ENCODE measurements at places on chromosomes 6 and 20. TPM values are rescaled to one million over a fixed set of nuclear protein-coding genes. Genes with fewer than 3 reads are reported as not detected.

DNA sequence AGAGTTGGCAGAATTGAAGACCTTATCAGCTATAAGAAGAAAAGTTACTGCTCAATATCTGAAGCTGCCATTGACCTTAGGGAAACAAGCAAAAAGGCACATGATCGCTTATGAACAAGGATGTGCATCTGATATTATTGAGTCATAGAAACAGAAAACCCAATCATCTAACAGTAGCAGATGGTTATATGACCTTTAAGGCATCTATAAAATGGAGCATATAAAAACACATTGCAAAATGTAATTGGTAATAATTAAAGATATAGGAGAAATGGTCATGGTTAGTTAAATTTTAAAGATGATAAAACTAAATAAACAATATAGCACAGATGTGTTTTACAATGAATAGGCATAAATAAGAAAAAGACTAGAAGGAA is 260.1 kb upstream of the TAB2 start:
- H3K36me3 ChIP-seq: no peaks in the 10 kb centered on the region
- H3K27me3 ChIP-seq: no peaks in the 10 kb centered on the region
- no peaks in the 10 kb centered on the region for H3K4me1 ChIP-seq
- DNase-seq: no peak
- no peak overlapping the region for H3K27ac ChIP-seq

DNA sequence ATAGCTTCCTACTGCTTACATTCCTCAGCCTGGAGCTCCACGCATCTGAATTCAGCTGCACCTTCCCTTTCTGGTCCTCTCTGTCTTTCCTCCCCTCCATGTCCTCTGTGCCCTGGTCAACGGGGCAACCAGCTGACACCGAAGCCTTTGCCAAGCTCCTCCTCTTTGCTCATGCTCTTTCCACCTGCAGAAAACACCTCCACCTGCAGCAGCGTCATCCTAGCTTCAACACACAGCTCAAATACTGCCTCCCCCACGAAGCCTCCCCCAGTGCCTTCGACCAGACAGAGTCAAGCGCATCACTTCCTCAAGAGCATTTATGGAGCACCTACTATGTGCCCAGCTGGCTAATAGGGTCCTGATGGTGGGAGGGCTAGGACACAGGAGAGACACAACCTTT is 9.2 kb downstream of the CDH22 start:
- H3K36me3 ChIP-seq: no peaks in the 10 kb centered on the region
- H3K4me1 ChIP-seq: no peaks in the 10 kb centered on the region

The DPPA5 gene
- total RNA-seq: not detected

DNA sequence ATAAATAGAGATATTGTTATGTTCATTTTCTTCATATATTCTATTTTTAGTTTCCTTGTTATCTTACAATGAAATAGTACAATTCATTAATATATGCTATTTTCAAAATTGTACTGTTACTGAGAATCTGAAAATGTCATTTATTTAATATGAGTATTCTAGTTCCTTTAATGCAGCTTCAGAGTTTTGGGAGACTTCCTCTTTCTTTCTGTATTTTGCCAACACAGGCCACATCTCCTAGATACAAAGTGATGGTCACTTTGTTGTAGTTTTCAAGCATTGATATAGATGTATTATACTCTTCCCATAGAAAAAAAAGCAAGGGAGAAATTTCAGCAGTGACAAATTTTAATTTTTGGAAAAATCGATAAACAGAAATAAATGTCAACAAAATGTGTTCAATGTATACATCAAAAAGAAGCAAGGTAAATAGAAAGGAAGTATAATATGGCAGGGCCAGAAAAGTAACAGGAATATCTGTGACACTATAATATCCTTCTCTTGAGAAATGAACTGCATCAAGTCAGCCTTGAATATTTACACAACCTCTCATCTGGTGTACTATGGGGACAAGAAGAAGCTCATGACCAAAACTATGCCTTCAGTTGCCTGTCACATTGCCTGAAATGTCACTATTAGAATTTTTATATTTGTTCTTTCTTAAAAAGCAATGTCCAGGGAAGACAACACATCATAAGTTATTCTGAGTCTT is 396.0 kb downstream of the TBC1D32 start:
- no peaks in the 10 kb centered on the region for H3K36me3 ChIP-seq
- H3K4me1 ChIP-seq: no peaks in the 10 kb centered on the region
- no peaks in the 10 kb centered on the region for H3K27me3 ChIP-seq
- H3K4me3 ChIP-seq: no peak overlapping the region
- no peak for DNase-seq

- H3K4me3 ChIP-seq: no peak overlapping the region
- no peak for DNase-seq
- H3K27ac ChIP-seq: no peak overlapping the region
- H3K36me3 ChIP-seq: peaks cover 13% of the 10 kb centered on the region
- no peaks in the 10 kb centered on the region for H3K27me3 ChIP-seq
- peaks cover 23% of the 10 kb centered on the region for H3K4me1 ChIP-seq
Observed at GRCh38 chr20:35776513-35777101, 4.8 kb downstream of the PHF20 start.

The CST4 gene
- not detected for total RNA-seq

DNA sequence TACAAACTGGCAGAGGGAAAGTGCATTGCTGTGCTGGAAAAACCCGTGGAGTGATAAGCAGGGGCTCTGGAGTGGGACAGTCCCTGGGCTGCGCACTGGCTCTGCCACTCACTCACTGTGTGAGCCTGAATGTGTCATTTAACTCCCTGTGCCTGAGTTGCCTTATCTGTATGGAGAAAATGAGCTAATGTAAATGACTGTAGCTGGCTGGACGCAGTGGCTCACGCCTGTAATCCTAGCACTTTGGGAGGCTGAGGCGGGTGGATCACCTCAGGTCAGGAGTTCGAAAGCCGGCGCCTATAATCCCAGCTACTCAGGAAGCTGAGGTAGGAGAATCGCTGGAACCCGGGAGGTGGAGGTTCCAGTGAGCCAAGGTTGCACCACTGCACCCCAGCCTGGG is 18.4 kb upstream of the RPN2 start:
- no peak for DNase-seq
- no peaks in the 10 kb centered on the region for H3K27me3 ChIP-seq
- no peak overlapping the region for H3K27ac ChIP-seq
- no peak overlapping the region for H3K4me3 ChIP-seq
- no peaks in the 10 kb centered on the region for H3K4me1 ChIP-seq

DNA sequence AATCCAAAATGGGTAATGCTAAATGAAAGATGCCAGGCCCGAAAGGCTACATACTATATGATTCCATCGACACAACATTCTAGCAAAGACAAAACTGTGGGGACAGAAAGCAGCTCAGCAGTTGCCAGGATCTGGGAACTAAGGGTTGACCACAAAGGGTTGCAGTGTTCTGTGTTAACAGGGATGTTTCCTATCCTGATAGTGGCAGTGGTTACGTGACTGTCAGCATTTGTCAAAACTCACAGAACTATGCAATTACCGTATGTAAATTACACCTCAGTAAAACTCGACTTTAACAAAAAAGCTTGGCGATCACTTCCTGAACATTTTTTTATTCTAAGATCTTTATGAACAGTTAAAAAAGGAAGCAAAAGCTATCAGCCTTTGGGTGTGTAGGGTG is 83.9 kb downstream of the BANF2 start:
- H3K27me3 ChIP-seq: no peaks in the 10 kb centered on the region
- H3K4me1 ChIP-seq: no peaks in the 10 kb centered on the region
- H3K4me3 ChIP-seq: no peak overlapping the region
- no peak overlapping the region for H3K27ac ChIP-seq
- DNase-seq: no peak

GRCh38 chr6:129730477-129731165 is 20.6 kb upstream of the ARHGAP18 start:
- H3K4me1 ChIP-seq: peaks cover 10% of the 10 kb centered on the region
- DNase-seq: no peak
- H3K27me3 ChIP-seq: no peaks in the 10 kb centered on the region
- H3K27ac ChIP-seq: no peak overlapping the region

The SMIM28 gene
- total RNA-seq: not detected

GRCh38 chr6:157203312-157203744 is 120.0 kb downstream of the TMEM242 start:
- H3K27me3 ChIP-seq: no peaks in the 10 kb centered on the region
- no peak overlapping the region for H3K27ac ChIP-seq
- peaks cover 7% of the 10 kb centered on the region for H3K4me1 ChIP-seq

DNA sequence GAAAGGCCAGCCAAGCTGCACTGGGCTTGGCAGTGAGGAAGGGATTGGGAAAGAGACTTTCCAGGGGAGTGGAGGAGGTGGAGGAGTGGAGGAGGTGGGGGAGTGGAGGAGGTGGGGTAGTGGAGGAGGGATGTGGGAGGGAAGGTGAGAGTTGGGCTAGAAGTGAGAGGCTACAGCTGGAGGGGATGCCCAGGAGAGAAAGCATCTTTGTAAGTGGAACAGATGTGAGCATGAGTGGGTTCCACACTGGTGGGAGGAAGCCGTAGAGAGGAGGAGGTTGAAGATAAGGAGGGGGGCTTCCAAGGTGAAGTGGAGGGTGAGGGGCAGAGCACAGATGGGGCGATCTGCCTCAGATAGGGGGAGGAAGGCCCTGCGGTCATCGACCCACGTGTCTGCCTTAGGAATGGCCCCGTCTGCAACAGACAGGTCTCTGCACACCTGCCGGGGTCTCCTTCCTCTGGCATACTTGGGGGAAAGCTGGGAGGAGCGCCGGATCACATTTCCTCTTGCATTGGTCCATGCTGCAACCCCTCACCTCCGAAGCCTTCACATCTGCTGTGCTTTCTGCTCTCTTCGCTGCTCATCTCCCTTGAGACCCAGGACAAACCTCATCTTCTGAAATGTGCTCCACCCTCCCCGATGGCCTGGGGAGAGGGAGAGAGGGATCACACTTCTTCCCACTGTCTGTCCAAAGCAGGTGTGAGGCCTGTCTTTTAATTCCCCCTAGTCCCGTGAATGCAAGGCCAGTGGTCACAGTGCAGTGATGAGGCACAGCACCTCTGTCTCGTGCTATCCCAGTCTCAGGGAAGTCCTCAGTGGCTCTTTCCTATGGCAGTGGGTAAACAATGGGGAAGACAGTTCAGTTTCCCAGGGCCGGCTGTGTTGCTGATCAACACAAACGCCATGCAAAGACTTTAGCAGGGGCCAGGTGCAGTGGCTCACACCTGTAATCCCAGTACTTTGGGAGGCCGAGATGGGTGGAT is 48.6 kb upstream of the SNX9 start:
- peaks cover under 1% of the 10 kb centered on the region for H3K4me1 ChIP-seq
- H3K36me3 ChIP-seq: no peaks in the 10 kb centered on the region
- no peak overlapping the region for H3K27ac ChIP-seq

DNA sequence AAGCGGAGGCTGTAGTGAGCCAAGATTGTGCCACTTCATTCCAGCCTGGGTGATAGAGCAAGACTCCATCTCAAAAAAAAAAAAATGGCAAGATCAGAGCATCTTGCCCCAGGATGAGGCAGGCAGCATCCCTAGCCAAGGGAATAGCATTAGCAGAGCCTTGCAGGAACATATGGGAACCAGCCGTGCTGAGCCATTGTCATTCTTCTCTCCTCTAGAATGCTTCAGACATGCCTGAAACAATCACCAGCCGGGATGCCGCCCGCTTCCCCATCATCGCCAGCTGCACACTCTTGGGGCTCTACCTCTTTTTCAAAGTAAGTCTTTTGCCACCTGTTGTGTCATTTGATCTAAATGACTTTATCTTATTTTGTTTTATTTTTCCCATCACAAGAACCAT is 13.0 kb downstream of the HM13 start:
- DNase-seq: no peak
- peaks cover 74% of the 10 kb centered on the region for H3K36me3 ChIP-seq
- no peak overlapping the region for H3K27ac ChIP-seq
- H3K27me3 ChIP-seq: no peaks in the 10 kb centered on the region
- H3K4me1 ChIP-seq: peaks cover 6% of the 10 kb centered on the region
- H3K4me3 ChIP-seq: no peak overlapping the region

DNA sequence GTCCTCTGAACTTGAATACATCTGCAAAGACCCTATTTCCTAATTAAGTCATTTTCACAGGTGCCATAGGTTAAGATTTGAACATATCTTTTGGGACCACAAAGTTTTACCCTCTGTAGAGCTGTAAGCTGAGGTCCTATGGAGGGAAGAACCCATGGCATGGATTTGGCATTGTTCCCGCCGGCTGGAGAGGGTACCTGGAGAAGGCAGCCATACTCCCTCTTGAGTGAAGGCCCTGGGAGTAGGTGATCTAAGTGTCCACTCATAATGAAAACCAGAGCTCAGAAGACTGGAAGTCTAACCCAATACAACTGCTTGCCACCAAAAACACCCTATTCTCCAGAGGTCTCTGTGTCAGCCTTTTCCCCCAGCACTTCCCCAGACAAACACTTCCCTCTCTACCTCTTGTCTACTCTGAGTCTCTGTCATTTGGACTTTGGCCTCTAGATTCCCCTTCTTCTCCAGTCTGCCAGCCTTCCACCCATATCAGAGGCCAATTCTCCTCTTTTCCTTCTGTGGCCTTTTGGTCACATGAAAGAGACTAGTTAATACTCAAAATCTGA is 363.9 kb downstream of the MAFB start:
- DNase-seq: no peak
- no peaks in the 10 kb centered on the region for H3K4me1 ChIP-seq
- no peak overlapping the region for H3K27ac ChIP-seq
- no peak overlapping the region for H3K4me3 ChIP-seq
- no peaks in the 10 kb centered on the region for H3K36me3 ChIP-seq
- no peaks in the 10 kb centered on the region for H3K27me3 ChIP-seq

DNA sequence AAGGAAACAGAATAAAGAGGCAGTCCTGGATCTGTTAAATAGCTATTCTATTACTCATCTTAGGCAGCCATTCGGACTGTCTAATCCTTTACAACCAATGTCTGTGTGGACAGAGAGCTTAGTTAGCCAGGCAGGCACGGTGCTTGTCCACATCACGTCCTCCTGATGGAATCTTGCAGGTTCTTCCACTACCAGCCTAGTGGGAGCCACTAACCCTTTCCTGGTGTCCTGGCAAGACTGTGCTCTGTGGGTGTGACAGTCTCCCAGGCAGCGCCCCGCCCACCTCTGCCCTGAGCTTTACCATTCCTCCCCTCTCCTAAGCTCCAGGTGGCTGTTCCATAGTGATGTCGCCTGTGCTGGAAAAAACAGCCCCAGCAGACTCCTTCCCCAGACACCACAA is 78.3 kb upstream of the CLDN20 start:
- H3K27ac ChIP-seq: no peak overlapping the region
- peaks cover 4% of the 10 kb centered on the region for H3K4me1 ChIP-seq
- no peak overlapping the region for H3K4me3 ChIP-seq
- DNase-seq: no peak
- no peaks in the 10 kb centered on the region for H3K27me3 ChIP-seq
- no peaks in the 10 kb centered on the region for H3K36me3 ChIP-seq

DNA sequence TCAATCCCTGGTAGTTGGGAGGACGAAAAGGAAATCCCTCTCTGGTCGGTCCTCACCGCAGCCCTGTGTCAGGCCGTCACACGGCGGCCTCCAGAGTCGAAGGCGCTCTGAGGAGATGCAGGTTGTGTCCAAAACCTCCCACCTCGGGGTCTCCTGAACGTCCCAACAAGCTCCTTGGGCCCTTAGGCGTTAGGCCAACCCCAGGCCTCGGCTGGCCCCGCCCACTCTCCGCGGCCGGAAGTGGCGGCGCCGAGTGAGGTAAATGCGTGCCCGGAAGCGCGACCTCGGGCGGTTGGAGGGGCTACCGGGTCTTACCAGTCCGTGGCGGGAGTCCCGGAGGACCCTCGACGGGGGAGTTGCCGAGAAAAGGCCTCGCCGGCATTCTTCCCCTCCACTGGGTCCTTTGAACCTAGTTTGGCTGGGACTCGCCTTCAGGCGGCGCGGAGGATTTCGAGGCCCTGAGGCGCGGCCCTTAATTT is at the start of gene TDRD6:
TSS of gene TDRD6 (plus strand) at position 267 of the 479 bp plus-strand sequence. CDS start 244 bp downstream, outside the sequence.
- no peaks in the 10 kb centered on the region for H3K27me3 ChIP-seq
- no peaks in the 10 kb centered on the region for H3K36me3 ChIP-seq
- no peaks in the 10 kb centered on the region for H3K4me1 ChIP-seq
- DNase-seq: peak; percentile 62
- no peak within 1 kb of the TSS for H3K27ac ChIP-seq
- H3K4me3 ChIP-seq: no peak within 1 kb of the TSS
